ENCODE measurements at places on chromosomes 2 and 18. TPM values are rescaled to one million over a fixed set of nuclear protein-coding genes. Genes with fewer than 3 reads are reported as not detected.

SDC1 gene
- polyA plus RNA-seq: not detected

SKA1 gene
- 5.3 TPM for polyA plus RNA-seq

UGT1A4 gene
- not detected for polyA plus RNA-seq

EML6 gene
- 35.1 TPM for polyA plus RNA-seq

CNGA3 gene
- not detected for polyA plus RNA-seq

CPO gene
- not detected for polyA plus RNA-seq

STPG4 gene
- polyA plus RNA-seq: 0.26 TPM

GREB1L gene
- 9.9 TPM for polyA plus RNA-seq

TMEM37 gene
- 9.7 TPM for polyA plus RNA-seq

TLK1 gene
- polyA plus RNA-seq: 21.2 TPM

TBR1 gene
- 0.04 TPM for polyA plus RNA-seq

SERPINE2 gene
- polyA plus RNA-seq: 81.1 TPM

MC2R gene
- 0.65 TPM for polyA plus RNA-seq

MOCOS gene
- 0.46 TPM for polyA plus RNA-seq

C1QL2 gene
- not detected for polyA plus RNA-seq

KCNG2 gene
- polyA plus RNA-seq: 0.18 TPM

TAF4B gene
- polyA plus RNA-seq: 1.9 TPM

TEX44 gene
- polyA plus RNA-seq: not detected

FSIP2 gene
- 3.0 TPM for polyA plus RNA-seq

APOB gene
- polyA plus RNA-seq: 0.09 TPM

B3GNT7 gene
- polyA plus RNA-seq: 0.33 TPM

ANTXR1 gene
- 140 TPM for polyA plus RNA-seq

PSTPIP2 gene
- not detected for polyA plus RNA-seq

STARD6 gene
- polyA plus RNA-seq: 0.32 TPM

DSC3 gene
- 3.8 TPM for polyA plus RNA-seq

NEB gene
- polyA plus RNA-seq: 1,705 TPM

PGAP1 gene
- 19.8 TPM for polyA plus RNA-seq

DSC2 gene
- polyA plus RNA-seq: 7.0 TPM

HOXD4 gene
- polyA plus RNA-seq: 5.0 TPM

FLACC1 gene
- polyA plus RNA-seq: 1.1 TPM

UGT1A3 gene
- polyA plus RNA-seq: not detected

CD226 gene
- polyA plus RNA-seq: 0.53 TPM

CFC1 gene
- not detected for polyA plus RNA-seq

MYOM1 gene
- 308 TPM for polyA plus RNA-seq

GALNT14 gene
- 2.1 TPM for polyA plus RNA-seq

LIMS3 gene
- 7.7 TPM for polyA plus RNA-seq

CPS1 gene
- polyA plus RNA-seq: 4.4 TPM

COX7A2L gene
- polyA plus RNA-seq: 161 TPM

ARHGAP25 gene
- polyA plus RNA-seq: 4.3 TPM

TXNDC2 gene
- not detected for polyA plus RNA-seq

DOK6 gene
- polyA plus RNA-seq: 4.7 TPM
